ENCODE measurements at places on chromosomes 2 and 18.

DNA sequence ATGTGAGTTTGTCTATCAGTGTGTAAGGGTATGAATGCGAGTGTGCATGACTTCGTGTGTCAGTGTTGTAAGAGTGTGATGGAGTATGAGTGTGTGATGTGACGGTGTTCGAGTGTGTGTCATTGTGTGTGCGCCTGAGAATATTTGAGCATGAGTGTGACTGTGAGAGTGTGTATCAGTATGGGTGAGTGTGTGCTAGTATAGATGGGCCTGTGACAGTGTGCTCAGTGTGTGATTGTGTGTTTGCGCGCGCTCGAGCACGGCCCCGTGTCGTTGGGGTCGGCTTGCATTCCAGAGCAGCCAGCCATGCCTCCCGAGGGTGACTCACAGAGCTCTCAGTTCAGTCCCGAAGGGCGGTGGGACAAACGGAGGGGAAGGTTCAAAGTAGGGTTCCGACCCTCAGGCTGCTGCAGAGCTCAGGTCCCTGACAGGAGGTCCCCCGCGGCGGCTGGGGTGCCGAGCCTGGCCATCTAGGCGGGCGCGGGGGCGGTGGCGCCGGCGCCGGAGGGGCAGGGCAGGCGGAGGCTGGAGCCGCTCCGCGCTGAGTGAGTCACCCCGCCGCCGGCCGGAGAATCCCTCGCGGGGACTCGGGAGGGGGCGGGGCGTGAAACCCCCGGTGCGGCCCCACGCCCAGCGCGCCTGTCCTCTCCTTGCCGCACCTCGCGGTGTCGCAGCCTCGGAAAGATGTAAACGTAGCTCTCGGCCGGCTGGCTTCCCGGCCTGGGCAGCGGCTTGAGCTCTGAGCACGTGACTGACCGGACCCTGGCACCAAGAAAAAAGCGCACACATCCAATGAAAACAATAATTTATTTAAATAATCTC lies 3.8 kb downstream of the DLX2 start:
- peak; percentile 64 for DNase-seq

GRCh38 chr2:172387361-172387760 lies 40.0 kb upstream of the ITGA6 start:
- no peak for DNase-seq

DNA sequence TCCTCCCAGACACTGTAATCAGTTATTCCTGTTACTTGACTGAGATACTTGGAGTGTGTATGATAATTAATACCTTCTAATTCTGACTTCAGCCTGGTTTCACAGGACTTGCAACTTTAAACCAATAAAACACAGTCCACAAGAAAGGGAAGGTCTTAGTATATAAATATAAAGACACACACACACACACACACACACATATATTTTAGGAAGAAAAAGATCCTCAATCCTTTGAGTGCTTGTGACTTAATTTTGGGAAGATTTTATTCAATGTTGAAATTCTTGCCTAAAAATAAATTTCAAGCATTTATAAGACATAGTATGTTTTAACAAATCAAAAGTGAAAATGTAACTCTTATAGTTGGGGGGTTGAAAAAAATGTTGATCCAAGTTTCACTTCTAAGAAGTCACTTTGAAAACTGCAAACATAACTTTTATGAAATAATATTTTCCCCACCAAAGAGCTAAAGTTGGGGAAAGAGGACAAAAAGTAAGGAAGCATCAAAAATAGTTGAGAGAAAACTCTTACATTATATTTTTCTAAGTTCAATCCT lies 824 bp upstream of the VPS54 start:
- no peak for DNase-seq

- DNase-seq: no peak
Observed at GRCh38 chr2:152718909-152719645, 657 bp downstream of the ARL6IP6 start.

DNA sequence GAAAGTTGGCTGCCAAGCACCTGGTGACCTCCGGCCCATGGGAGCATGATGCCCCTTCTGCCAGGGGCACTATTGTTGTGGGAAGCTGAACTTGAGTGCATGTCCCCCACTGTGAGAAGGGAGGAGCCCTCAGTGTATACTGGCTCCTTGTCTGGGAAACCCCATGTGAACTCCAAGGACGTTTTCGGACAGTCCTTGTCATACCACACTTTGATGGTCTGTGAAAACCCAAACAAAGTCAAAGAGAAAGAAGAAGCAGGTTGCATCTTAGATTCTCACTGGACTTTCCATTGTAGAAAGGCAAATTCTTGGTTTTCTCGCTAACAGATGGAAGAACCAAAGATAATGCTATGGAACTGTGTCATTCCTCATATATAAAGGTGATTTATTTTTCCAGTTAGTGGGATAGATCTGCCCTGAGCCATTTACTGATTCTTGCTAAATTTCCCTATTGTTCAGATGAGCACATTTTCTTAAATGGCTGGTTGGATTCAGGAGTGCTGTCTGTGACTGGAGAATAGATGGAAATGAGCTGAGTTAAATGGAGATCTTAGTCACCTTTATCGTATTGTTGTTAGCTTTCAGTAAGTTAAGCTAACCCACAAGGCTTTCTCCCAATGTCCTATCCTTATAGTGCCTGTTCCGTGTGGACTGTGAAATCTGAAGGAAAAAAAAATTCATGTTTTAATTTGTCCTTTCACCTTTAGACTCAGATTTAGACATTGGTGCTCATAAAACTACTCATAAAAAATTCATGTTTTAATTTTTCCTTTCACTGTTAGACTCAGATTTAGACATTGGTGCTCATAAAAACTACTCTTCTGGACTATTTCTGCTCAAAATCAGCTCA lies 166.6 kb downstream of the ACTR3 start:
- no peak for DNase-seq

DNA sequence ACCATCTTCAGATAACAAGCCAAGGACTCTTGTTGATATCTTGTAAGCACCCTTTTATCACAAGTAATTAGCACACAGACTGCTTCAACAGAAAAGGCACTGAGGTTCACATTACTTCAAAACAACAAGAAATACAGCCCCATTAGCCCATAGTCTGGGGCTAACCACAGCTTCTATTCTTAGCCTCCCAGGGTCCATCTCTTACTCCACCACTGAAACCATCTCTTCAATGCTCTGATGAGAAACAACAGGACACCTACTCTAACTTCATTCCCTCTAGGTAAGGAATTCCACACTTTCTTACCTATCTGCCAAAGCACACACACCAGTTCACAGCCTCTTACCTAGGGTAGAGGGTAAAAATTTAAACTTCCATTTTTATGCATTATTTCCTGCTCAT lies 26.4 kb upstream of the CYTIP start:
- DNase-seq: no peak

- no peak for DNase-seq
Observed at GRCh38 chr2:68937346-68938055, 15.2 kb downstream of the GKN2 start.

GRCh38 chr2:142883526-142883925 lies 6.1 kb downstream of the KYNU start:
- no peak for DNase-seq

Data from stimulated activated CD4-positive, alpha-beta T cell treated with anti-CD3 and anti-CD28 coated beads, Interleukin-2, amount 100 ng/mL, for 24 hours (primary cell).